ENCODE measurements at places on chromosomes 5 and 9. TPM values are rescaled to one million over a fixed set of nuclear protein-coding genes. Genes with fewer than 3 reads are reported as not detected.

The DMRTA1 gene
- 0.26 TPM for total RNA-seq

The ANGPTL2 gene
- 7.8 TPM for total RNA-seq

The SPEF2 gene
- 0.11 TPM for total RNA-seq

The SPINK4 gene
- not detected for total RNA-seq

The PRDM9 gene
- not detected for total RNA-seq

The NME5 gene
- total RNA-seq, result 2.3 TPM

The WNK2 gene
- total RNA-seq, result under 0.01 TPM

Measured in dermis lymphatic vessel endothelial cell (primary cell).